ENCODE measurements at places on chromosomes 13 and 19. TPM values are rescaled to one million over a fixed set of nuclear protein-coding genes. Genes with fewer than 3 reads are reported as not detected.
A peak's percentile ranks its signal among the peaks of the same experiment; 100 is the strongest.

The CCDC97 gene
- total RNA-seq, result 34.4 TPM

The PRRG2 gene
- total RNA-seq, result 0.32 TPM

- H3K4me1 ChIP-seq, result peaks cover 23% of the 10 kb centered on the region
- H3K4me3 ChIP-seq, result peak overlapping the region; percentile 71
- peak overlapping the region; percentile 78 for H3K27ac ChIP-seq
- H3K36me3 ChIP-seq, result peaks cover 3% of the 10 kb centered on the region
- no peaks in the 10 kb centered on the region for H3K27me3 ChIP-seq
- peak; percentile 96 for DNase-seq
Measured at GRCh38 chr19:10269333-10270179, 1.4 kb upstream of the ICAM1 start.

DNA sequence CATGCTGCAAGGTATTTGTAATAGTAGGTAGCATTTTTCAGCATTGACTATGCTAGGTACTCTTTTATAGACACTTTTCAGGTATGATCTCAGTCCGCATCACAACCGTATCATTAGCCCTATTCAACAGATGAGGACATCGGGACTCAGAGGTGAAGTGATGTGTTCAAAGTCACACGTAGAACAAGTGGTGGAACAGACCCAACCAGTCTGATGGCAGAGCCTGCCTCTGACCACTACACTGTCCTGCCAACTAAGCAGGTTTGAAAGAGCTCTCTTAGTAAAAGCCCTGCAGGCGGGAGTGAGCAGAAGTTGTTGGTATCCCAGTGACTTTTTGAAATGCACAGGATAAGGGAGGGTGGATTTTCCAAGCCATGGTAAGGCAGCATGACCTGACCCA is 20.2 kb downstream of the PAF1 start:
- peaks cover 34% of the 10 kb centered on the region for H3K36me3 ChIP-seq
- peaks cover 17% of the 10 kb centered on the region for H3K4me1 ChIP-seq
- no peak for DNase-seq
- H3K27ac ChIP-seq, result no peak overlapping the region
- H3K27me3 ChIP-seq, result no peaks in the 10 kb centered on the region

DNA sequence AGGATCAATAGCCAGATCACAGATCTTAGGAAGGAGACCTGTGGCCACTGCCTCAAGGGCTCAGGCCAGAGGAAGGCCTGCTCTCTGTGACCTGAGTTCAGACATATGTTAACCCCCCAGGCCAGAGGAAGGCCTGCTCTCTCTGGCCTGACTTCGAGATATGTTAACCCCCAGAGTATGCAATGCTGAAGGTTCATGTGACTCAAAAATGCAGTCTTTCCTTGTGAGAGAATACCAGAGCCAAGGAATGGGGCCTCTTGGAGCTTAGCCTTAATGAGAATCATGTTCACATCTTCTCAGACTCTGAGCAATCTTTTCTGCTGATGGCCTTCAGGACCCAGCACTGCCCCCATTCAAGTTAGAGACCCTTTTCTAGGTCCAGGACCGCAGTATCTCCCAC is 36.7 kb downstream of the MBNL2 start:
- DNase-seq, result no peak
- peak overlapping the region; percentile 84 for H3K27ac ChIP-seq
- H3K27me3 ChIP-seq, result no peaks in the 10 kb centered on the region
- H3K36me3 ChIP-seq, result peaks cover 9% of the 10 kb centered on the region

The SPATA13 gene
- total RNA-seq, result 3.3 TPM

DNA sequence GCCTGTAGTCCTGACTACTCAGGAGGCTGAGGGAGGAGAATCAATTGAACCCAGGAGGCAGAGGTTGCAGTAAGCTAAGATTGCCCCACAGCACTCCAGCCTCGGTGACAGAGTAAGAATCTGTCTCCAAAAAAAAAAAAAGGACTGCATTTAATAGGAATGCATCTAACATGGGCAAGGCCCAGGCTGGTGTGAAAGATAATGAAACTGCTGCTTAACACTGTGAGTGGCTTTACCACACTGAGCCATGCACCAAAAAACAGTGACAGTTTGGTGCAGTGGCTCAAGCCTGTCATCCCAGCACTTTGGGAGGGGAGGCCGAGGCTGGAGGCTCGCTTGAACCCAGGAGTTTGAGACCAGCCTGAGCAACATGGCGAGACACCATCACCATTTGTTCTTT is 8.6 kb downstream of the GTF2F1 start:
- H3K4me1 ChIP-seq, result no peaks in the 10 kb centered on the region
- H3K4me3 ChIP-seq, result no peak overlapping the region
- DNase-seq, result no peak
- H3K27me3 ChIP-seq, result no peaks in the 10 kb centered on the region
- no peak overlapping the region for H3K27ac ChIP-seq

The ATP8B3 gene
- 4.6 TPM for total RNA-seq

DNA sequence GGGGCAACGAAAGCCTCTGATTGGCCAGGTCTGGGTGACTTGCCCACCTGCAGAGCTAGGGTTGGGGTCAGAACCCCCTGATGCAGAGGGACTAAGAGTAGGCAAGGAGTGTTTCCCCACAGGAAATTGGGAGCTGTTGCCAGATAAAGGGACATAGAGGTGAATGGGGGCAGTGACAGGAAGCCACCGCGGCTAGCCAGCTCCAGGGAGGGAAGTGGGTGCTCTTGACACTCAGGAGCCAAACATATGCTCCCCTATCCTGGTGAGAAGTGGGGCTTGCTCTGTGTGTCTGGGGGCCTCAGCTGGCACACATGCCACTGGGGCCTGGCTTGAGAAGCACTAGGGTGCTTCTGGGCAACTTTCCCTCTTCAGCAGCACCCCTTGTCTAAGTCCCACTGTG is 26.0 kb downstream of the WDR88 start:
- H3K4me3 ChIP-seq, result no peak overlapping the region
- peaks cover 4% of the 10 kb centered on the region for H3K4me1 ChIP-seq
- H3K27ac ChIP-seq, result no peak overlapping the region
- no peak for DNase-seq
- H3K27me3 ChIP-seq, result no peaks in the 10 kb centered on the region

Data from osteocyte (in vitro differentiated cells).